ENCODE measurements at places on chromosomes 1 and 21.
A peak's percentile ranks its signal among the peaks of the same experiment; 100 is the strongest.

DNA sequence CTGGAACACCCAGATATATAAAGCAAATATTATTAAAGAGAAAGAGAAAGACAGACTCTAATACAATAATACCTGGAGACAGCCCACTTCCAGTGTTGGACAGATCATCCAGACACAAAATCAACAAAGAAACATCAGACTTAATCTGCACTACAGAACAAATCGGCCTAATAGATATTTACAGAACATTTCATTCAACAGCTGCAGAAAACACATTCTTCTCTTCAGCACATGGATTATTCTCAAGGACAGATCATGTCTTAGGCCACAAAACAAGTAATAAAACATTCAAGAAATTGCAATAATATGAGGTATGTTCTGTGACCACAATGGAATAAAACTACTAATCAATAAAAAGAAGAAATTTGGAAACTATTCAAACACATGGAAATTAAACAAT lies 398.3 kb upstream of the DUSP10 start:
- no peak for DNase-seq
- H3K27ac ChIP-seq = no peak overlapping the region
- H3K4me1 ChIP-seq = no peaks in the 10 kb centered on the region
- H3K4me3 ChIP-seq = no peak overlapping the region
- no peaks in the 10 kb centered on the region for H3K27me3 ChIP-seq

- no peaks in the 10 kb centered on the region for H3K4me1 ChIP-seq
- H3K36me3 ChIP-seq = no peaks in the 10 kb centered on the region
- no peak overlapping the region for H3K4me3 ChIP-seq
- H3K27me3 ChIP-seq = no peaks in the 10 kb centered on the region
Measured at GRCh38 chr21:24948186-24948585, 659.1 kb downstream of the MRPL39 start.

GRCh38 chr1:42334240-42335049 lies 590 bp downstream of the FOXJ3 start:
- DNase-seq = no peak
- peak overlapping the region; percentile 95 for H3K4me3 ChIP-seq
- no peaks in the 10 kb centered on the region for H3K36me3 ChIP-seq
- H3K27ac ChIP-seq = peak overlapping the region; percentile 99
- peaks cover 9% of the 10 kb centered on the region for H3K4me1 ChIP-seq
- no peaks in the 10 kb centered on the region for H3K27me3 ChIP-seq

DNA sequence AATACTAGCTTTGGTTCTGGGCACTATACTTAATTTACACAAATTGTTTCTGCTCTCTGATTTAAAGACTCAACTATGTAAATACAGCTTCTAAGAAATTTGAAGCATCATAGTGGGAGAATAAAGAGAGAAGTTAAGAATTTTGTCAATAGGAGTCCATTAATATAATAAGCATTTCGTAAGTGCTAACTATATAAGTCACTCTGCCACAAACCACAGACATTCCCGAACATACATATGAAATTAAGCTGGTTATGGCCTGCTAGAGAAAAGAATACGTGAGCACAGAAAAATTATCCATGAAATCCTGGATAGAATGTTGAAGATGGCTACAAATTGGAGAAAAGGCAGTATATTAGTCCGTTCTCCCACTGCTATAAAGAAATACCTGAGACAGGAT lies 526.2 kb downstream of the MRPL39 start:
- DNase-seq = no peak
- no peaks in the 10 kb centered on the region for H3K4me1 ChIP-seq
- no peak overlapping the region for H3K4me3 ChIP-seq
